ENCODE measurements at places on chromosomes 12 and 14.

DNA sequence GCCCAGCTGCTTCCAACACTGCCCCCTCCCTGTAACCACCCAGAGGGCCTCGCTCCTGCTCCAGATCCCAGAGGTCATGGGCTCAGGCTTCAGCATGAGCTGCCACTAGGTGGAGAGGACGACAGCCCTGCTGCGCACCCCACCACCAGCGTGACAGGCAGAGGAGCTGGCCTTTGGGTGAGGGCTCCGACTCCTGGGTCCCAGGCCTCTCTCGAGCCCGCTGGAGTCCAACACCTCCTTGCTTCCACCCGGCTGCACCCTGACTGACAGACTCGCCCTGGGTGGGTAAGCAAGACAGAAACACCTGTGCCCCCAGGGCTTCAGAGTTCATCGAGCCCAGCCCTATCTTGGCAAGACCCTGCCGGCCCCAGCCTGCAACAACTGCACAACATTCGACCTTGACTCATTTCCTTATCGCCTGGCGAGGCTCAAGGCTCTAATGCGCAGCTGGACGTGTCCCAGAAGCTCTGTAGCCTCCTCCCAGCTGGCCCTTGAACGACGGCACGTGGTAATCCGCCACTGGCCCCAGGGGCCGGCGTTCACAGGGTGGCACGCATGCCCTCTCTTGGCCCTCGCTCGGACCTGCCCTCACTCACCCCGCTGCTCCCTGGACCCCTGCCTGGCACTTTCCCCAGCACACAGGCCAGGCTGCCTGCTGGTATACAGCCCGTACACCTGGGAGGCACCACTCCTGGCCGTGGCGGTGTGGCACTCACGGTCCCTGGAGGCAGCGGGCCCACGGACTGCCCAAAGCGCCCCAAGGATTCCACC lies 28.0 kb downstream of the VPS37B start:
- no peak for DNase-seq

DNA sequence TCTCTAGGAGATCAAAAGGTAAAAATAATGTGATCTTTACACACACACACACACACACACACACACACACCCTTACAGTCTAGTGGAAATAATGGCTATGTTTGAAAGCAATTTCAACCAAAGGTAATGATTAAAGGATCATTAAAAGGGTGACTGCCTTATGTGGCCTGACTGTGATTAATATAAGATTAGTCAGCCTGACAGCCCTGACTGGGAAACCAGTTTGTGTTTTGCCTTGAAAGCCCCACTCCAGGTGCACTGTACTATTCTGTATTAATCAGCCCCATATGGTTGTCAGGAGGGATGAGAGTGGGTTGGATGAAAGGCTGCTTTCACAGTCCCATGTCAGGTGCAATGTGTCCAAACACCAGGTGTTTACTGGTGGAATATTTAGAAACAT lies 10.5 kb downstream of the RASSF9 start:
- DNase-seq: no peak

DNA sequence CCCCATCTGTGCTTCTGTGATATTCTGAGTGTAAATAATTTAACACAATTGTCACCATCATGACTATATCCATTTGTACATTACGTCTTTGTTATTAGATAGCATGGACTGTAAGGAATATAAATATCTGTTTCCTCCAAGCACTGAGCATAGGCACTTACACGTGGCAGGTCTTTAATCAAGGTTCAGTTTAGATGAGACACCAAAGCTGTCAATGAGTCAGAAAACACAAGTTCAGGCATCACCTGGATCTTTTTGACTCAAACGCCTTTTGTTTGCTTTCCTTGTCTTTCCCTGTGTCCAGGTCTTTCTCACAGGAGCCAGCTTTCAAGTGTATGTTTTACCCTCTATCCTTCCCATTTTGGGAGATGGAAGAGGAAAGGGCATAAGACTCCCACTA lies 163.2 kb upstream of the CCDC198 start:
- DNase-seq: no peak

DNA sequence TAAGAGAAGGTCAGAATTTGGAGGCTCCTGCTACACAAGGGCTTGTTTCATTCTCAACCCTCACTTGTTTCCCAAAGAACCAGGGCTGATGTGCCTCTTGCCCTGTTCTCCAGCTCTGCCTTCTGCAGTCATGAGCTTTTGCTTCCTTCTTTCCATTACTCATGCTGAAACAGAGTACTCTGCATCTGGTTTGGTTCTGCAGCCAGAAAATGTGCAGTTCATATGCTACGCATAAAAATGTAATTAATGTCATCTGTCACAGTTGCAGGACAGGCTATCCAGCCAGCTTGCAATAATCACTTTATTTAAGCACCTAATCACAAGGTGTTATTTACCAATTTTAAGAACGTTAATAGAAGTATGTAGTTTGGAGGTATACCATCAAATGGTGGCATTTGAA lies 150.2 kb downstream of the SRGAP1 start:
- DNase-seq: peak; percentile 76

- DNase-seq: peak; percentile 28
These were observed 88.5 kb upstream of the METAP2 start for GRCh38 chr12:95385246-95386035.

- no peak for DNase-seq
These were observed 248.0 kb downstream of the RASSF9 start for GRCh38 chr12:85588221-85588620.

GRCh38 chr14:26605602-26606001 lies 7.8 kb upstream of the NOVA1 start:
- DNase-seq: no peak

GRCh38 chr12:103498990-103499389 lies 3.2 kb upstream of the C12orf42 start:
- DNase-seq: no peak

DNA sequence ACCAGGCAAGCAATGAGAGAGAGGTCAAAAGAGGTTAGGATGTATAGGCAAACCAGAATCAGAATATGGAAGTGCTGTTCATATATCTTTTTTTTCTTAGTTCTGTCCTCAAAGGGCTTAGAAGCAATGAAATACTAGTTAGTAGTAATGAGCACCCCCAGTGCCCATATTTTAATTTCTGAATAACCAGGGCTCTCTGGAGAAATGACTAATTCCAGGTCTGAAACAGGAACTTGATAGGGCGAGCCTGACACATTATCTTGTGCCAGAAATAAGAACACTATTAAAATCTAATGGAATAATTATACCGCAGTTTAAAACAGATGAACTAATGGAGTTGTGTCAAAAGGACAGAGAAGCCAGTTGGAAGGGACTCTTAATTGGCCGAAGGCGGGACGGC lies 30.9 kb downstream of the BICDL1 start:
- DNase-seq: no peak

- peak; percentile 73 for DNase-seq
These were observed 76.2 kb downstream of the BCL11B start for GRCh38 chr14:99195602-99196309.

GRCh38 chr12:109518820-109519665 lies 41.6 kb downstream of the UBE3B start:
- peak; percentile 93 for DNase-seq

DNA sequence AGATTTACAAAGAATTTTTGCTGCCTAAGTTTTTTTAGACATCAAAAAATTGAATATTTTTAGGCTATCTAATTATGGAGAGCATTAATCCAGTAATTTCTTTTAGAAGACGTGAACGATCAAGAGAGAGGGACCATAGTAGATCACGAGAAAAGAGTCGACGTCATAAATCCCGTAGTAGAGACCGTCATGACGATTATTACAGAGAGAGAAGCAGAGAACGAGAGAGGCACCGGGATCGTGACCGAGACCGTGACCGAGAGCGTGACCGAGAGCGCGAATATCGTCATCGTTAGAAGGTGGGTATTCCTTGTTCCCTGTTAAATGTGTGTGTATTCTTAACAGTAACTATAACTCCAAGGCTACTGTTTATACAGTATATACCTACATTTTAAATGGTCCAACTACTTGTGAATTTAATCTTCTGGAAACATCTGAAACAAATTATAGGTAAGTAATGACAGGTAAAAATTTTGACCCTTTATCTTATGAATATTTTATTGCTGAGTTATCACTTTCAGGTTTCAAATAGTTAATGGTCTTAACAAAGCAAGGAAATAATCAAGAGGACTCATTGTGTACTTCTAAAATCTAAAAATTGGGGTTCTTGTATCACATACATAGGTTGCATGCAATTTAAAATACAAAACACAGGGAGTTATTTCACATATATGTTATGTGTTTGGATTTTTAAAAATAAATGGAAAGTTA lies 23.1 kb downstream of the CPSF6 start:
- DNase-seq: no peak

GRCh38 chr14:73463411-73463810 lies 5.1 kb upstream of the NUMB start:
- DNase-seq: peak; percentile 94

DNA sequence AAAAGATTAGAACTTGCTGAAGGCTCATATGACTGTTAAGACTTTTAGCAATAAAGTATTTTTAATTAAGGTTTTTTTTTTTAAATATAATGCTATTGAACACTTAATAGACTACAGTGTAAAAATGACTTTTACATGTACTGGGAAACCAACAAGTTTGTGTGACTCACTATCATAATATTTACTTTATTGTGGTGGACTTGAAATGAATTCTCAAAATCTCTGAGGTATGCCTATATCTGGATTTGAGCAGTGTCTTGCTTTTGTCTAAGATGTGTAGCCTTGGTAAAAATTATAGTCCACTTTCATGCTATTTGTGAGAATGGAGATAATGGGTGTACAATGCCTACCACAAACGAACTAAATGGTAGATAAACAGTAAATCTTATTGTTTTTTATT lies 33.9 kb upstream of the NAV3 start:
- peak; percentile 44 for DNase-seq

- DNase-seq: no peak
These were observed 107.2 kb upstream of the FGD4 start for GRCh38 chr12:32292151-32292550.

DNA sequence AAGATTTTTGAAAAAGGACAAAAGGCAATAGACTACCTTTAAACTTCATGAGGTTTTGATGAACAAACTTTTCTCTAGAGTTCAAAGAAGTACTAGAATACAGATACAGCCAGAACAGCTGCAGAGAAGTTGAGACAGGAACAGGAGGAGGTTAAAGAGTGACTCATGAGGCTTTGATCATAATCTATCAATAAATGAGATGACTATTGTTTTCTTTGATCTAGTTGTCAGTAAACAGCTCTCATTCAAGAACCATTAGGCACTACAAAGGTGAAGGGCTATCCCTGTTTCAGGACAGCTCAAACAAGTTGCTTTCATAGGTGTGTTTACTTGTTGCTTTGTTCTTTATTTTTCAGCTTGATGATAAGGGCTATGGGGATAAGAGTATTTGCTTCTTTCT lies 2.4 kb downstream of the WASHC3 start:
- no peak for DNase-seq

GRCh38 chr14:23132970-23133369 lies 13.9 kb upstream of the CEBPE start:
- no peak for DNase-seq

- DNase-seq: peak; percentile 56
These were observed 16.1 kb downstream of the GPR68 start for GRCh38 chr14:91228112-91229004.

GRCh38 chr12:56520506-56520905 lies 1.1 kb upstream of the RBMS2 start:
- DNase-seq: no peak

DNA sequence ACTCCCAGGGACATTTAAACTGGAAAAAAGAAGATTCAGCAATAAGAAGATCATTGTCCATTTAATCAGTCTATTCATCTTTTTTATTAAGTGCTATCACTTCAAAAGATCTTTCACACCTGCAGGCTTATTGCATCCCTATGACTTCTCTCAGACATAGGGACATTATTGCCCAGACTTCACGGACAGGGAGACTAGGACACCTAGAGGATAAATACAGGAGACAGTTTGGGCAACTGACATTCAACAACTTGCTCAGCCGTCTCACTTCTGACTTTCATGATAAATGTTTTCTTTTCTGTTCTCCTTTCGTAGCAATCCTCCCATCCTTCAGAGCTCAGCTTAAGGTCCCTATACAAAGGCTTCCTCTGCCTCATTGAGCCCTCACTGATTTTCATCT lies 84.3 kb downstream of the TMEM30B start:
- DNase-seq: no peak

DNA sequence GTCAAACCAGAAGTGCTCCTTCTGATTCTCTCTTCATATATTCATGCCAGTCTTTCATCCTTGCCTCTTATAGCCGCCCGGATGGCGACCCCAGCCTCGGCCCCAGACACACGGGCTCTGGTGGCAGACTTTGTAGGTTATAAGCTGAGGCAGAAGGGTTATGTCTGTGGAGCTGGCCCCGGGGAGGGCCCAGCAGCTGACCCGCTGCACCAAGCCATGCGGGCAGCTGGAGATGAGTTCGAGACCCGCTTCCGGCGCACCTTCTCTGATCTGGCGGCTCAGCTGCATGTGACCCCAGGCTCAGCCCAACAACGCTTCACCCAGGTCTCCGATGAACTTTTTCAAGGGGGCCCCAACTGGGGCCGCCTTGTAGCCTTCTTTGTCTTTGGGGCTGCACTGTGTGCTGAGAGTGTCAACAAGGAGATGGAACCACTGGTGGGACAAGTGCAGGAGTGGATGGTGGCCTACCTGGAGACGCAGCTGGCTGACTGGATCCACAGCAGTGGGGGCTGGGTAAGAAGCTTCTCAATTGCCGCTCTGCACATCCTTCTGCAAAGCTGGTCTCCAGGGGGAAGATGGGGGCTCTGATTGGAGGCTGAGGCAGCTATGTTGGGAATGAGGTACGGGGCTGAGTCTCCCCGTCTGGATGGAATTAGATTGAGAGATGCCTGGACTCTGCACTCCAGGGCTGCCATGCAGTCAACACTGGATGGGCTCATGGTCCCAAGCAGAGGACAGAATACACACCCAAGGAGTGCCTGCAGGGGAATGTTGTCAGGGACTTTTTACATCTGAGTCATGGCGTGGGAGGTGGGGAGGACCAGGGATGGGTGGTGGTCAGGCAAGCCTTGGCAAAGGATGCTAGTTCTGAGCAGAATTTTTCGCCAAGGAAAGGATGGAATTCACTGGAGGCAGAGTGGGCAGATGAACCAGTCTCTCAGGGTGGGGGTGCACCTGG lies 1.3 kb downstream of the BCL2L2 start:
- peak; percentile 20 for DNase-seq

DNA sequence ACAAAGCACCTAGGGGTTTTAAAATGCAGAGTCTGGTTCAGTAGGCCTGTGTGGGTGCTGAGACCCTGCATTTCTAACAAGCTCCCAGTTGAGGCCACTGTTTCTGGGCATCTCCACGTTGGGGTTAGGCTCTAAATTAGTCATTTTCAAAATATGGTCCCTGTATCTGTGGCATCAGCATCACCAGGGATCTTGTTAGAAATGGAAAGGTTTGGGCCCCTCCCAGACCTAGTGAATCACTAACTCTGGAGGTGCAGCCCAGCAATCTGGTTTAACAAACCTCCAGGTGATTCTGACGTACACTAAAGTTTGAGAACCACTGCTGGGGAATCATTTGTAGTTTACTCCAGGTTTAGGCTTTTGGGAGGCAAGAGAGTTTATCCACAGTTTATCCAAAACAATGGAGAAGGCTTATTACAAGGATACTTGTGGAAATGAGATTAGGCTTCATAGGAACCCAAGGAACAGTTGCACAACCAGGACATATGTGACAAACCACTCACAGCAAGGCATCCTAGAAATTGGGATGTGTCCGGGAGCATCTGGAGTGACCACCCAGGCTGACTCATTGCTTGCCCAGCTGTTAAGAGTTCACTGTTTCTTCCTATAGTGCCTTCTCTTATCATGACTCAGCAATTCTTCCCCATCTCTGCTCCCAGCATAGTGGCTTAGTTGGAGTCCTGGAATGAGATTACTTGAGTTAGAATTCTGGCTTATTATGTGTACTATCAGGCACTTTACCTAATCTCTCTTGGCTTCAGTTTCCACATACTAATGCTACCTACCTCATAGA lies 71.6 kb upstream of the STXBP6 start:
- peak; percentile 93 for DNase-seq

GRCh38 chr12:48002773-48003218 lies 1.5 kb downstream of the COL2A1 start:
- no peak for DNase-seq
